ENCODE measurements at places on chromosomes 7 and 10. TPM values are rescaled to one million over a fixed set of nuclear protein-coding genes. Genes with fewer than 3 reads are reported as not detected.
A peak's percentile ranks its signal among the peaks of the same experiment; 100 is the strongest.

SDHAF3 gene
- 26.1 TPM for total RNA-seq

CPEB3 gene
- total RNA-seq: 2.4 TPM

- H3K4me3 ChIP-seq: no peak overlapping the region
- no peaks in the 10 kb centered on the region for H3K27me3 ChIP-seq
- no peaks in the 10 kb centered on the region for H3K4me1 ChIP-seq
- H3K36me3 ChIP-seq: no peaks in the 10 kb centered on the region
- DNase-seq: no peak
Observed at GRCh38 chr7:12257582-12257981, 46.5 kb downstream of the TMEM106B start.

HILPDA gene
- total RNA-seq: 28.3 TPM

POR gene
- total RNA-seq: 178 TPM

- DNase-seq: no peak
- H3K4me1 ChIP-seq: no peaks in the 10 kb centered on the region
Observed at GRCh38 chr10:17009212-17009700, 120.4 kb downstream of the CUBN start.

ZNF425 gene
- total RNA-seq: 3.8 TPM

DNA sequence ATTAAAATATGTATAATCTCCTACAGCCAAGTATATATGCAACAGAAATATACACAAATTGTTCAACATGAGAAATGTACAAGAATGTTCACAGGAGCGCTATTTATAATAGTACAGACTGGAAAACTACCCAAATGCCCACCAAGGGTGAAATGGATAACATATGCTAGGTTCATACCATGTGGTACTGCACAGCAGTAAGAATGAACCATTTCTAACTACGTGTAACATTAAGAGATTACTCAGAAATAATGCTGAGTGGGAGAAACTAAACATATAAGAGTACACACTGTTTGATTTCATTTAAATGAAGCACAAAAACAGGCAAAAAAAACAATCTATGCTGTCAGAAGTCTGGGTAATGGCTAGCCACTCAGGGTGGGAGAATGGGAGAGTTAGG, 45.8 kb downstream of the RNLS start:
- no peak for DNase-seq
- no peaks in the 10 kb centered on the region for H3K27me3 ChIP-seq
- H3K36me3 ChIP-seq: no peaks in the 10 kb centered on the region
- H3K27ac ChIP-seq: no peak overlapping the region
- no peak overlapping the region for H3K4me3 ChIP-seq

LAMB4 gene
- not detected for total RNA-seq

- H3K27ac ChIP-seq: no peak overlapping the region
- no peaks in the 10 kb centered on the region for H3K4me1 ChIP-seq
- DNase-seq: no peak
- peaks cover 8% of the 10 kb centered on the region for H3K36me3 ChIP-seq
- H3K27me3 ChIP-seq: peaks cover 2% of the 10 kb centered on the region
- H3K4me3 ChIP-seq: no peak overlapping the region
Observed at GRCh38 chr7:44384586-44385433, 59.4 kb upstream of the CAMK2B start.

PTF1A gene
- total RNA-seq: 0.11 TPM

ELMO1 gene
- 19.4 TPM for total RNA-seq

DNA sequence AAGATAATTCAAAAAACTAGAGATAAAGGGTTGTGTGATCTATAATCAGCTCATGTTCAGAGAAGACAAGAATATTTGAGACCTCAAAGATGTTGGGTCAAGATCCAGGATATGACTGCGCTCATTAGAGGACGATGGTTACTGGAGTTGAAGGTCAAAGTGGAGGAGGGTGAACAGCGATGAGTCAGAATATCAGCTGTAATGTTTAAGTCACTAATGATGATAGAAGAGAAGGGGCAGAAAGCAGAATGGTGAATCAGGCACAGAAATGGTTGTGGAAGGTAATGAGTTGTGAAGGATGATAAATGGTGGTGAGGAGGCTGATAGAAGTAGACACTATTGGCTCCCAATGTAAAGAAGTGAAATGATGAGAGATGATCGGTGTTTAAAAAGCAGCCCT, 540.3 kb downstream of the INHBA start:
- no peak overlapping the region for H3K27ac ChIP-seq
- no peaks in the 10 kb centered on the region for H3K27me3 ChIP-seq
- no peaks in the 10 kb centered on the region for H3K36me3 ChIP-seq
- no peak for DNase-seq

- peaks cover 16% of the 10 kb centered on the region for H3K36me3 ChIP-seq
- 0 out of 2 replicates have a peak, but pooled peaks cover 3% of the 10 kb centered on the region for H3K4me1 ChIP-seq
- no peak for DNase-seq
- H3K27ac ChIP-seq: no peak overlapping the region
- H3K4me3 ChIP-seq: no peak overlapping the region
- H3K27me3 ChIP-seq: no peaks in the 10 kb centered on the region
Observed at GRCh38 chr7:43385309-43385680, 197.6 kb upstream of the STK17A start.

DNA sequence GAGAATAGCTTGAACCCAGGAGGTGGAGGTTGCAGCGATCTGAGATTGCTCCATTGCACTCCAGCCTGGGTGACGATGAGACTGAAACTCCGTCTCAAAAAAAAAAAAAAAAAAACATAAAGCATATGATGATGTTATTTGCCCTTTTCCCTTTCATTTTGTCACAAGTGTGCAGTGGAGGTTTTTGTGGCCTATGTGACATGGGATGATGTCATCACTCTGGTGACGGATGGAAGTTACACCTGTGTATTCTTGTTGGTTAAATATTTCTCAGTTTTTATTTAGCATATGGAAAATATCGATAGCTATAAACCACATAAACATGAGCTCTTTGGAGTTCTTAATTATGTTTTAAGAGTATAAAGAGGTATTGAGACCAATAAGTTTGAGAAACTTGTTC, 71.8 kb upstream of the EMX2 start:
- DNase-seq: no peak
- H3K27ac ChIP-seq: no peak overlapping the region
- no peaks in the 10 kb centered on the region for H3K36me3 ChIP-seq
- peaks cover 10% of the 10 kb centered on the region for H3K4me1 ChIP-seq
- no peak overlapping the region for H3K4me3 ChIP-seq

GRCh38 chr10:19063986-19064385, 15.4 kb downstream of the MALRD1 start:
- no peaks in the 10 kb centered on the region for H3K27me3 ChIP-seq
- H3K36me3 ChIP-seq: no peaks in the 10 kb centered on the region
- H3K4me1 ChIP-seq: peaks cover 7% of the 10 kb centered on the region
- H3K27ac ChIP-seq: no peak overlapping the region

IMPDH1 gene
- total RNA-seq: 54.2 TPM

- H3K27ac ChIP-seq: no peak overlapping the region
- no peaks in the 10 kb centered on the region for H3K36me3 ChIP-seq
- H3K4me1 ChIP-seq: peaks cover 41% of the 10 kb centered on the region
Observed at GRCh38 chr7:114158854-114159253, 240.0 kb upstream of the PPP1R3A start.

DNA sequence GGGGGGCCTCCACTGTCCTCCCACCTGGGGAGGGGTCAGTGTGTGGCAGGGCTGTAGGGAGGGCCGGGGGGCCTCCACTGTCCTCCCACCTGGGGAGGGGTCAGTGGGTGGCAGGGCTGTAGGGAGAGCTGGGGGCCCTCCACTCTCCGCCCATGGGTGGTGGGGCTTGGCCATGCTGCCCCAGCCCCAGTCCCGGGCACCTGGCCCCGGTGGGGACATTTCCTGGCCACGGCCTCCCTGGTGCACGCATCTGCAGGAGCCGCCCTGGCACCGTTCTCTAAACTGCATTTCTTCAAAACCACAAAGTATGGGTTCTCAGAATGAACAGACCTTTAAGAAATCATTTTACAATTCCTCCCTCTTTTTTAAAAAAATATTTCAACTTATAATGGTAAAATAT, 89.3 kb upstream of the PDGFA start:
- no peak overlapping the region for H3K4me3 ChIP-seq
- no peaks in the 10 kb centered on the region for H3K36me3 ChIP-seq
- H3K4me1 ChIP-seq: peaks cover 8% of the 10 kb centered on the region

DNA sequence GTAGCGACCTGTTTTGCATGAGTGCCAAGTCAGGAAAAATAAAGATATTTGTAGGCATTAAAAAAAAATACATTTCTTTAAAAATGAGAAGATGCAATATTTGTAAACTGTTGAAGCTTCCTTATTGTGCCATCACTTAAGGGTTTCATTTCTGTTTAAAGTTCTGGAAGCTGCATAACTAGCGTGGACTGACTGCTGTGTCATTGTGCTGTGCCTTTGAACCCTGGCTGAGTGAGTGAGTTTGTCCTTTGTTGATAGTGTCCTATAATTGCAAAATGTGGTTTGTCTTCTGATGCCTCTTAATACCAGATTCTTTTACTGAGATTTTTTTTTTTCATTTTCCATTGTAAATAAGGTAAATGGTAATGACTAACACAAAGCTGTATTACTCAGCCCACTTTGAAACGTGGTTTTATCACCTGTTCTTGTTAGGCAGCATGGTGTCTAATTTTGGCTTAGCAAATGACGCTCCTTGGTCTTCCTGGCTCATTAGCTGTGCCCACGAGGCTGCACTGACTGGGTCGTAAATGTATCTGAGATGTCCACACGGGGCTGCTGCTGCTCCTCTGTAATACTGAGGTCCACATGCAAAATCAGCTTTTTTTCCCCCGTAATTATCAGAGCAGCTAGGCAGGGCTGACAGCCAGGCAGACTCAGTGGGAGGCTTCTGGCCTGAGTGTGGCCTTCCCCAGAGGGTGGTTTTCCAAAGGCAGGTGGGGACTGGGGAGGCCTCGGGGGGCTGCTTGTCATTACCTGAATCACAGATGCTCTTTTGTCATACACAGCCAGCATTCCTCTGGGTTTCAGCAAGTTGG, 14.8 kb downstream of the ZSCAN25 start:
- no peaks in the 10 kb centered on the region for H3K27me3 ChIP-seq
- peak; percentile 42 for DNase-seq
- peaks cover 32% of the 10 kb centered on the region for H3K4me1 ChIP-seq

GRCh38 chr10:114026189-114027040, 17.3 kb upstream of the ADRB1 start:
- no peak overlapping the region for H3K4me3 ChIP-seq
- H3K4me1 ChIP-seq: peaks cover 12% of the 10 kb centered on the region
- H3K27ac ChIP-seq: no peak overlapping the region
- peaks cover 2% of the 10 kb centered on the region for H3K27me3 ChIP-seq
- no peaks in the 10 kb centered on the region for H3K36me3 ChIP-seq

- H3K4me1 ChIP-seq: peaks cover 43% of the 10 kb centered on the region
- no peak for DNase-seq
- H3K27me3 ChIP-seq: peaks cover 90% of the 10 kb centered on the region
- no peak overlapping the region for H3K4me3 ChIP-seq
- no peak overlapping the region for H3K27ac ChIP-seq
Observed at GRCh38 chr7:157008206-157009169, 2.0 kb downstream of the MNX1 start.

GRCh38 chr10:88810196-88810961, 7.8 kb downstream of the LIPM start:
- H3K27me3 ChIP-seq: peaks cover 11% of the 10 kb centered on the region
- H3K4me1 ChIP-seq: peaks cover 3% of the 10 kb centered on the region
- DNase-seq: no peak
- no peaks in the 10 kb centered on the region for H3K36me3 ChIP-seq
- H3K4me3 ChIP-seq: no peak overlapping the region

DNA sequence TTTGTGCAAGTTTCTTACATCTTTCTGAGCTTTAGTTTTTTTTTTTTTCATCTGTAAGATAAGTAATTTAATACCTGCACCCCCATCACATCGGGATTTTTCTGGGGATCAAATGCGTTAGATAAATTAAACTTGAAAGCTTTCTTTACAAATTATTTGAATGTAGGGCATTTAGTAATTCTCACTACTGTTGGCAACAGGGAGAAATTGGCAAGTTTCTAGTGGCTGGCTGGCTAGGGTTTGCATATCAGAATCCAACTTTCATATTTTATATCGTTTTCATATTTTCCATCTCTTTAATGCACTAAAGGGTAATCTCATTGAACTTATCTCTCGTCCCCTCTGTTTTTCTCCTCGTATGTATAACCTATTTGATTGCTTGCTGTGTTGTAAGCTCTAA, 412.9 kb downstream of the GALNT17 start:
- no peak for DNase-seq
- H3K36me3 ChIP-seq: peaks cover 19% of the 10 kb centered on the region
- peaks cover 21% of the 10 kb centered on the region for H3K4me1 ChIP-seq
- no peaks in the 10 kb centered on the region for H3K27me3 ChIP-seq
- H3K4me3 ChIP-seq: no peak overlapping the region

GRCh38 chr7:112056409-112056808, 149.8 kb downstream of the DOCK4 start:
- DNase-seq: no peak
- H3K27me3 ChIP-seq: no peaks in the 10 kb centered on the region
- peaks cover 28% of the 10 kb centered on the region for H3K4me1 ChIP-seq
- H3K27ac ChIP-seq: no peak overlapping the region

DNA sequence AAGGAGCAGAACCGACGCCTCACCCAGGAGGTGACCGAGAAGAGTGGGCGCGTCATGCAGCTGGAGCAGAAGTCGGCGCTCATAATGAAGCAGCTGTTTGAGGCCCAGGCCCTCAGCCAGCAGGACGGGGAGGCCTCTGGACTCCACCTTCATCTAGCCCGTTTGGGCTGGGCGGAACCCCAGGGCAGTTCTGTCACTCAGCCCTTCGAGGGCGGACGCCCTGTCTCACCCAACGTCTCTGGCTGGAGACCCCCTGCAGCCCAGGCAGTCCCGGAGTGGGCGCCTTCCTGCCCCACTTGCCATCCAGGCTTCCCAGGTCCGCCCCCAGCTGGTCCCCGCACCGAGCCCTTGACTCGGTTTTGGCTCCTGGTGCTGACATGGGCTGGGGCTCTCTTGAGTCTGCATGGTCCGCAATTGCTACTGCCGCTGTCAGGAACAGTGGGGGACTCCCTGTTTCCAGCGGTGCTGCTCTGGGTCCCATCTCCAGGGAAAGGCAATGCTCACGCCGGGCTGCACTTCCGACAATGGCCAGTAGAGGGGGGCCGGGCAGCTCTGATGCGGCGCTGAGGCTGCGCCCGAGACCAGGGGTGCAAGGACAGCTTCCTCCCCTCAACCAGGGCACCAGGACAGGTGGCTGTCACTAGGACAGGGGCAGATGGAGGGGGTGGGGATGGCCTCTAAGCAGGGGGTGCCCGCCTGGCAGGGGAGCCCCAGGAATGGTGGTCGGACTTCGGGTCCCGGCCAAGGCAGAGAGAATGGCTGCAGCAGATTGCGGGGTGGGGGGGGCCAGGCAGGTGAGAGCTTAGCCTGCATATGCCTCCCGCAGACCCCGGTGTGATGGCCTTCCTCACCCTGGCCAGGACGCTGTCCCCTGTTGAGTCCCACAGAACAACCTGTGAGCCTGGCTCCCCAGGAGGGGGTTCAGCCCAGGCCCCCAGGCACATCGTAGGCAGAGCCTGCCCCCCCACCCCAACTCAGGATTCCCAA, 71.2 kb upstream of the KCTD7 start:
- H3K27me3 ChIP-seq: no peaks in the 10 kb centered on the region
- no peak overlapping the region for H3K27ac ChIP-seq
- peak; percentile 89 for DNase-seq
- no peak overlapping the region for H3K4me3 ChIP-seq
- peaks cover 21% of the 10 kb centered on the region for H3K36me3 ChIP-seq

Measured in WTC11 (cell line).